Tibial artery (tissue), 4 donors: ENCODE measurements at places on chromosomes 11 and 22.

- no peak for DNase-seq
These were observed 1.1 kb downstream of the EED start for GRCh38 chr11:86245369-86246292.

GRCh38 chr22:20776624-20777405 is 2.9 kb downstream of the SERPIND1 start:
- DNase-seq = no peak

DNA sequence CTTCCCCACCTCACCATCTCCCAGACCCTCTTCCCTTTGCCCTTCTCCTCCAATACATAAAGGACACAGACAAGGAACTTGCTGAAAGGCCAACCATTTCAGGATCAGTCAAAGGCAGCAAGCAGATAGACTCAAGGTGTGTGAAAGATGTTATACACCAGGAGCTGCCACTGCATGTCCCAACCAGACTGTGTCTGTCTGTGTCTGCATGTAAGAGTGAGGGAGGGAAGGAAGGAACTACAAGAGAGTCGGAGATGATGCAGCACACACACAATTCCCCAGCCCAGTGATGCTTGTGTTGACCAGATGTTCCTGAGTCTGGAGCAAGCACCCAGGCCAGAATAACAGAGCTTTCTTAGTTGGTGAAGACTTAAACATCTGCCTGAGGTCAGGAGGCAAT is 58.2 kb downstream of the TIMP3 start:
- no peak for DNase-seq

- DNase-seq = peak; percentile 66
These were observed 1.0 kb upstream of the EPS8L2 start for GRCh38 chr11:704781-705645.

- DNase-seq = peak; percentile 75
These were observed 115.1 kb upstream of the RASSF10 start for GRCh38 chr11:12893787-12894672.

GRCh38 chr11:11871991-11872401 is 30.2 kb downstream of the USP47 start:
- DNase-seq = no peak

DNA sequence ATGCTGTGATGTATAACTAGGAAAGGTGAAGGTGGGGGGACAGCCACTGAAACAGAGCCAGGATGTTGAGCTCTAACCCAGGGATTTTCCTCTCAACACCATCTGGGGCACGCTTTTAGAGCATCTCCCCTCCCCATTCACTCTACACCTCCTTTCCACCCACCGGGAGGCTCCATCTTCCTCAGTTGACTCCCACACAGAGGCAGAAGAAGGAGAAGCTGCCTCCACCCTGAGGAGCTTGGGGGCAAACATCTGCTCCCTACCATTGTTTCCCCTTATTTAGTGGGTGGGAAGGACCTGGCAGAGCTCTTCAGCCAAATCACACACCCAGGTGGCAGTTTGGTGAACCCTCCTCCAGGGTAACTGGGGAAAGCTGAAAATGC is 50.0 kb upstream of the ADA2 start:
- DNase-seq = no peak

DNA sequence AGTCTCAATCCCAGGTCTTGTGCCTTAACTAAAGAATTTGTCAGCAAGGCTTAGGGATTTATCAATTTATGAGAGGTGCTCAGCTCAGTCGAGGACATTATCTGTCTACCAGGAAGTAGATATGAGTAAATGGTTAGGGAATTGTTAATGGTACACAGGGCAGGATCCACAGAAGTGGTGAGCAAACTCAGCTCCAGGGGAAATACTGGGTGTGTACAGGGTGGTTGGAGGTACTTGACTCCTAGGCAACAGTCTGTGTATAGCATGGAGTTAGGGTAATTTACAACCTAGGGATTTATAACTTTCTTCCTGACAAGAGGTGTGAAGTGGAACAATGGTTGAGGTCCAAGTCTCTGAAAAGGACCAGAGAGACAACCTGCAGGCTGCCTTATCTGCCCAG is 123.4 kb upstream of the OR9Q1 start:
- DNase-seq = no peak

DNA sequence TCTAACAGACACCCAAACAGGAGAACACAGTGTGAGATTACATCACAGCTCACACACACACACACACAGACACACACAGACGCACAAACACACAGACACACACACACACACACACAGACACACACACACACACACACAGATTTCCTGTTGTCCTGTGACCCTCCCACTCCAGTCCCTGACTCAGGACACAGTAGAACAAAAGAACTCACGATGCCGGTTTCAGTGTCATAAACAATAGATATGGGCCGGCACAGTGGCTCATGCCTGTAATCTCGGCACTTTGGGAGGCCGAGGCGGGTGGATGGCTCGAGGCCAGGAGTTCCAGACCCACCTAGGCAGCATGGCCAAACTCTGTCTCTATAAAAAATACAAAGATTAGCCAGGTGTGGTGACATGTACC is 13.8 kb upstream of the KAT5 start:
- DNase-seq = no peak

- no peak for DNase-seq
These were observed 15.7 kb downstream of the CAT start for GRCh38 chr11:34454308-34455032.

DNA sequence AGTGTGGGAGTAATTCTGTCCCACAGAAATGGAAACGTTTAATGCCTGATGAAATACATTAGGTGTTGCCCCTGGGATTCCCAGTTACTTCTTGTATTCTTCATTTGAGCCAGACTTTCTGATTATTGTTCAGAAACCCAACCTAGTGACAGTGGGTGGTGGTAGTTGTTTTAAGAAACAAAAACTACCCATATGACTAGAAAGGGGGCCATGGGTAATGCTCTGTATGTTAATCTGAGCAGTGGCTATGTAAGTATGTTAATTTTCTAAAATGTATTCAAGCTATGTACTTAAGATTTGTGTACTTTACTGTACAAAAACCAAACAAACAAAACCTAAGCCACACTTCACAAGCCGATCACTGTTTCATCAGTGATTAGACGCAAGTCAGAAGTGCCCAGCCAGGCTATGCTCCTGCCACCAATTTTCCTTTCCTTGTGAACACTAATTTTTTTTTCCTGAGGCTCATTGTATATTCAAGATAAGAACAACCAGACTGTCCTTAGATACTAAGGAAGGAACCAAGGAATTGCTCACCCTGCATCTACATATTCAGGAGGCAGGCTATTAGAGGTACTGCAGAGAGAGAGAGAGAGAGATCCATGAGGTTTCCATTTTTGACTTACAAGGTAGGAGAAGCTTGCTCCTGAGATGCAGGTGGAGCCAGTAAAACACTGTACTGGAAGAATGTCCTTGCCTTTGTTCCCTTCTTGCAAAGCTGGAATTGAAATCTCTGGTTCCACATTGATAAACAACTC is 122.7 kb downstream of the DBX1 start:
- no peak for DNase-seq

DNA sequence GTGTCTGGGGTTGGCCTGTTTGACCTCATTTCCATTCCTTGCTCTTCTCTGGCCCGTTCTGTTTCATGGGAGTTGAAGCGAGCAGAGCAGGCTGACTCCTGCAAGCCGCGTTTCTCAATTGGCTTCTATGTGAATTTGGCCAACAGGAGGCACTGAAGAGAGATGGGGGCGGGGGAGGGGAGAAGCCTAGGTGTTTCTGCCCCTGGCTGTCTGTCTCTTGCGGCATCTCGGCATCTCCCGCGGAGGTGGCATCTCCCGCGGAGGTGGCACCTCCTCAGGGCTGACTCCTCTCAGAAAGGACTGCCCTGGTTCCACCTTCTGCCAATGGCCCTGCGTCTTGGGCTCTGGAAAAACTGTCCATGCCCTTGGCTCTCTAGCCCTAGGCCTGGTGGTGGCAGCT is 125.6 kb upstream of the CSNK2A3 start:
- DNase-seq = no peak

GRCh38 chr11:128685402-128686020 is 8.4 kb upstream of the FLI1 start:
- DNase-seq = no peak

GRCh38 chr11:8652140-8652539 is 30.3 kb downstream of the TRIM66 start:
- DNase-seq = no peak

GRCh38 chr22:20039683-20040325 is 18.9 kb downstream of the TANGO2 start:
- no peak for DNase-seq

- no peak for DNase-seq
These were observed 17.9 kb upstream of the TPH1 start for GRCh38 chr11:18063862-18064434.

DNA sequence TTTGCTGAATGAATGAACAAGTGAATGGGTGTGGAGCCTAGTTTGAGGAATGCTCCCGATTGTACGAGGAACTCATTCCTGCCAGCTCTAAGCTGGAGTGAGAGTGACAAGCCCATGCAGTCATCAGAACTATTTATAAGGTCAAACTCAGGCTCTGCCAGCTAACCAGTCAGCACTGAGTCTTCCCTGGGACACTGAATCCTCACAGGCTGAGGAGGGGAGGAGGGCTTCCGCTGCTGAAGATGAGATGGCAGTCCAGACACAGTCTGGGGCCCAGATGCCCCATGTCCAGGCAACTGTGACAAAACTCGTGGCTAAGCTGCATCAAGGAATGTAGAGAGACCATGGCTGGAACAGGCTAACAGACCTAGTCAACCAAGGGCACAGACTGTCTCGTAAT is 4.0 kb downstream of the LRP4 start:
- DNase-seq = no peak

- DNase-seq = no peak
These were observed 322.2 kb downstream of the LUZP2 start for GRCh38 chr11:24819006-24819405.

- no peak for DNase-seq
These were observed 1.3 kb upstream of the CLCF1 start for GRCh38 chr11:67374571-67375281.

- DNase-seq = no peak
These were observed 424.1 kb upstream of the TENM4 start for GRCh38 chr11:79864882-79865281.

DNA sequence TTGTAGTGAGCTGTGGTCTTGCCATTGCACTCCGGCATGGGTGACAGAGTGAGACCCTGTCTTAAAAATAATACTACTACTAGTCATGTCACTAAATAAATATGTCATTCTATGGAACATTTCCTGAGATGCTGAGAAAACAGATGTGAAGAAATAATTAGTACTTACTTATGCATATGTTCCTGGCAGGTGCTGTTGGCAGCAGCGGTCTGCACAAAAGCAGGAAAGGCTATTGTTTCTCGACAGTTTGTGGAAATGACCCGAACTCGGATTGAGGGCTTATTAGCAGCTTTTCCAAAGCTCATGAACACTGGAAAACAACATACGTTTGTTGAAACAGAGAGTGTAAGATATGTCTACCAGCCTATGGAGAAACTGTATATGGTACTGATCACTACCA is 8.8 kb downstream of the ARCN1 start:
- no peak for DNase-seq

GRCh38 chr11:60987577-60988277 is 16.2 kb downstream of the CD6 start:
- no peak for DNase-seq

DNA sequence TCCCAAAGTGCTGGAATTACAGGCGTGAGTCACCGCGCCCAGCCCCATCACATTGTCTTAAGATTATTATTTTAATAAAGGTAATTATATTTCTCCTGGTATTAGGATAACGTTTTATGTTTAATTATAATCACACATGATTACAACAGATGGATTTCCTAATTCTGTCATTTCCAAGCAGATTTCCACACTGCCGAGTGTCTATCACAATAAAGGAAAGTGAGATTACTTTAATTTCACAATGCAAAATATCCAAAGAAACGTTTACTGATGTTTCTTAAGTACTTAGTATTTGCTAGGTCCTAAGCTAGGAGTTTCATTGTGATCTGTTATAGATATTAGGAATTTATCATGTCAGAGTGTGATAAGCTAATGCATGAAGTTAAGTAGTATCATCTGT is 203.5 kb upstream of the CTSC start:
- no peak for DNase-seq

GRCh38 chr11:65204646-65205601 is 23.2 kb downstream of the CAPN1 start:
- DNase-seq = peak; percentile 56

GRCh38 chr22:17912945-17913721 is 111.2 kb downstream of the MICAL3 start:
- no peak for DNase-seq

DNA sequence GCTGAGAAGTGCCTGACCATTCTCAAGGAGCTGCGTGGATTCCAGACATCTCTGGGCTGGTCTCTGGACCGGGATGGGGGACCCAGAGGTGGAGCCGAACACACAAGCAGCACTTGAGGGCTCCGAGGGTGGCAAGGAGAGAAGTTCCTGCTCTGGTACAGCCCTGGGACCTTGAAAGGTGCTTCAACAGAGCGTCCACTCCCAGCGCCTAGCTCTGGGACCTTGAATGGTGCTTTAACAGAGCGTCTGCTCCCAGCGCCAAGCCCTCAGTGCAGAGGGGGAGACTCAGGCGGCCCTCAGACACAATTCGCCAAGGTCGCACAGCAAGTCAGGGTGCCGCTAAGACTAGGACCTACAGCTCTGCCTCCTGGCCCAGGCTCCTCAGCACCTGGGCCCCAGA is 10.6 kb upstream of the NPAS4 start:
- DNase-seq = no peak
